Kasumi-1 (cell line): ENCODE measurements at places on chromosomes 2 and 18.

DNA sequence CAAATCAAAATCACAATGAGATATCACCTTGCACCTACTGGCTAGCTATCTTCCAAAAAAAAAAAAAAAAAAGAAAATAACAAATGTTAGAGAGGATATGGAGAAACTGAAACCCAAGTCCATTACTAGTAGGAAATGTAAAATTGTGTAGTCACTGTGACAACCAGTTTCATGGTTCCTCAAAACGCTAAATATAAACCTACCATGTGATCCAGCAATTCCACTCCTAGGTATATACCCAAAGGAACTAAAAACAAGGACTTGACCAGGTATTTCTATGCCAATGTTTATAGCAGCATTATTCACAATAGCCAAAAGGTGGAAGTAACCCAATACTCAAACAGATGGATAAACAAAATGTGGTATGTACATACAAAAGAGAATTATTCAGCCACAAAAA lies 11.7 kb upstream of the SCRN3 start:
- peak; percentile 49 for DNase-seq

DNA sequence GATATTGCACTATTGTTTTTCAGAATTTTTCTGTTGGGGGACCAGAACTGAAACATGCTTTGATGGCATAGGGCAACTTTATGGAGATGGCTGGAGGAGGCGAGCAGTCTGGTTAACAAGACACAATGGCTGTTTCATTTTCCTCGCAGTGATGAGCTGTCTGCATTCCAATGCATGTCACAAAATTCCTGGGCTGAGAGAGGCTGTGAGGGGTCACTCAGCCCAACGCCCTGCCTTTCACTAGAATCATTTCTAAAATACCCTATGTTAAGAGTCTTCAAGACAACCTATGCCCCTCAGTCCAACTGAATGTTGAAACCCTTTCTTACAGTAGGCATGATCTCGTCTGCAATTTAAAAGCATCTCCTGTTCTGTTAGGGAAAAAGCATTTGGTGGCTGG lies 1090.0 kb downstream of the BCL11A start:
- no peak for DNase-seq

DNA sequence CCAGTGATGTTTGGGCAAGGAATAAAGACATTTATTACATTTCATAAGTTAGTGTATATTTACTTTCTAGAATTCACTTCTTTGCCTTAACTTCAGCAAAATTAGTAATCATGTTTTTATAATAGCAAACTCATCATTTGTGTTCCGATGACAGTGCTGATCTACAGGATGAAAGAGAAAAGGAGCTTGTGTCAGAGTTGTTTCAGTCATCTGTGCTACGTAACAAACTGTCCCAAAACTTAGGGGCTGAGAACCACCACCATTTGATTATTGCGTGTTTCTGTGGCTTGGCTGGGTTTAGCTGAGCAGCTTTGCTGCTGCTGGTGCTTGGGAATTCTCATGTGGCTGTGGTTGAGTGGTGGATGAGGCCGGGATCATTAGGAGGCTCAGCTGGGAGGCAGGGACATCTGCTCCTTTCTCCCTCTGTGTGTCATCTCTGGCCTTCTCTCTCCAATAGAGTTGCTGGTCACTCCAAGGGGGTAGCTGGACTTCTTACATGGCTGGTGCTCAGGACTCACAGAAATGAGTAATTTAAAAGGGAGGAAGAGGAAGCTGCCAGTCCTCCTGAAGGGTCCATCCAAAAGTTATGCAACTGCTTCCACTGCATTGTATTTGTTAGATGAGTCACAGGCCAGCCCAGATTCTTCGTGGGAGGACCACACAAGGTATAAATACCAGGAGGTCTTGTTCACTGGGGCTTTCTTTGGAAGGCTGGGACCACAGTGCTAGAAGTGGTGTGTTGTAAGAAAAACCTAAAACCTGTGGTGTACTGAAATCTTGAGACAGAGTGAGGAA lies 43.4 kb upstream of the HAAO start:
- DNase-seq: peak; percentile 66

- no peak for DNase-seq
These were observed 26.0 kb downstream of the CTAGE1 start for GRCh38 chr18:22391407-22392345.

DNA sequence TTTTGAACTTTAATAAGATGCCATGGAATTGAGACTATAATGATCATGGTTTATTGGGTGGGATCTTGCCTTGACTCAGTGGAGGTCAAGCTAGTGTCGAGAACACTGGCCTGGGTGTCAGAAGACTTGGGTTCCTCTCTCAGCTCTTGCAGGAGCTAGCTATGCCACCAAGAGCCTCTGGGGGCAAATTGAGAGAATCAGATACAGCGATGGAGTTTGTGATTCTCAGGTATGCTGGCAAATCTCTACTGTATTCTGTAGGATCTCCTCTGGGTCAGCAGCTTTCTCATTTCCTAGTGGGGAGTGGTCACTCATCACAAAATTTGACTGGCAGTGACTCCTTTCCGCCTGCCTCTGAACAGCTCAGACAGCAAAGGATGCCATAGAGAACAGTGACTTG lies 477.0 kb downstream of the RNF144A start:
- DNase-seq: no peak
